Stimulated activated CD4-positive, alpha-beta T cell treated with anti-CD3 and anti-CD28 coated beads, Interleukin-2, amount 100 ng/mL, for 48 hours (primary cell): ENCODE measurements at places on chromosomes 2 and 18.

GRCh38 chr18:62525608-62526007 lies 2.8 kb downstream of the ZCCHC2 start:
- no peak for DNase-seq

DNA sequence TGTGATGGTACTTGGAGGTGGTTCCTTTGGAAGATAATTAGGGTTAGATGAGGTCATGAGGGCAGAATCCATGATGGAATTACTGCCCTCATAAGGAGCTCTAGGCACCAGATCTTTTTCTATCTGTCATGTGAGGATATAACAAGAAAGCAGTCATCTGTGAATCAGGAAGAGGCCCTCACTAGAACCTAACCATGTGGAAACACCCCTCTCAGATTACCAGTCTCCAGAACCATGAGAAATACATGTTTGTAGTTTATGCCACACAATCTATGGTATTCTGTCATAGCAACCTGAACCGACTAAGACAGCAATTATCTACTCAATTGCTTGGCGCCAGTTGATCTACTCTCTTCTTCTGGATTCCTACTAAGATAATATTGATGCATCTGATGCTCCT lies 2.4 kb upstream of the SERPINB10 start:
- DNase-seq, result no peak

DNA sequence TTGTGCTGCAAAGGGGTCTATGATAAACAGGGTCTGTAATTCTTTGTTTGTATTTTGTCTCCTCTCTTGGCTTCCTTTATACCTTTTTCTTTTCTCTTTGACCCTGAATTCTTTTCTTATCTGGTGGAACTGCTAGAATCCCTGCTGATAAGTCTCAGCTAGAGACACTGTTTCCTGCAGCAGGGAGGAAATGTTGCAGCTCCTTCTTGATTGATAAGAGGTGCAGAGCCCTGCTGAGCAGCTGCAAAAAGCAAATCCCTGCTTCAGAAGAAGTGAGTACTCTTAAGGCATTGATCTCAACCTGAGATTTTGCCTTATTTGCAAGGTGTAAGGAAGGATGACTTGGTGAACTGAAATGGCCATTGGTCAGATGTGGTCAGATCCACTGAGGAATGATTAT lies 167.8 kb downstream of the NUP35 start:
- DNase-seq, result no peak

- DNase-seq, result no peak
Observed at GRCh38 chr2:206031950-206032567, 53.9 kb downstream of the INO80D start.
